T-helper 17 cell (primary cell): ENCODE measurements at places on chromosomes 7 and 10.

- DNase-seq: no peak
Observed at GRCh38 chr7:132446666-132447278, 129.5 kb downstream of the PLXNA4 start.

- no peak for DNase-seq
Observed at GRCh38 chr10:51964630-51965029, 265.2 kb upstream of the CSTF2T start.

DNA sequence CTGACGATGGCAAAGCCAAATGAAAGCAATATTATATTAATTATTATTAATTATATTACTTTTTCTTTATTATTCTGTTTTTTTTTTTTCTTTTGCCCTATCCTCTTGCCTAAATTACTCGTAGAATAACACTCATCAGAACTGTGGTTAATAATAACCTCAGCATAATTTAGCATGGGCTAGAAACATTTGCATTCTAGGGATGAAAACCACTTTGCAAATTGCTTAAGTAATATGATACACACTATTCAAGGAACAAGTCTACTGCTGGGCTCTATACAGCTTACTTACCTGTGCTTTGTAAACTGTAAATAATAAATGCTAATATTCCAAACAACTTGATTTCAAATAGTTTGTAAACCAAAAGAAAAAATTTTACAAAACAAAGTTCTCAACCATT lies 375.8 kb downstream of the HGF start:
- no peak for DNase-seq

DNA sequence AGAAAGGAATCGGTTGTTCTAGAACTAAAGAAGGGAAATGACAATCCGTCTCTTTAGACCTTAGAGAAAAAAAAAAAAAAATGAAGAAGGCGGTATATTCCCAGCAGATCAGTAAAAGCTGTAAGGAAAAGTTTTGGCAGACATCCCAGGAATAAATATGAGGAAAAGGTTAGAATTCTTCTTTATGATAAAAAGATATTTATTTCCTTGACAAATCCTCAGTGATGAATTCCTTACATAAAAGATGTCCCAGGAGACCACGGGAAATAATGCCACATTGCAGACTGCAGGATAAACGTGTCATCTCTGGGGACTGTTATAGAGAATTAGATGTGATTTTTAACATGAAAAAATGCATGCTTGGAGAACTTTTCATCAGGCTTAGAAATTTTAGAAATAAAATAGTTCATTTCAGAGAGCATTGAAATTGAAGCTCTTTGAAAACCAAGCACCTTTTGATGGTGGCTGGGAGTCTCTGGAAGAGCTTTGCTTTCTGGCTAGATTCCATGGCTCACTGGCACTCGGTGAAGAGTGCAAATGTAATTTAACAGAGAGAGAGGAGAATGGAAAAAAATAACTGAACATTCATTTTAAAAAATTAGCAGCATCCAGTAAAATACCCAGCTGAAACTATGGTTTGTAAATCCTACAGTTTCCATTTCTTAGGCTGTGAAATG lies 98.2 kb downstream of the PRPF18 start:
- DNase-seq: no peak

DNA sequence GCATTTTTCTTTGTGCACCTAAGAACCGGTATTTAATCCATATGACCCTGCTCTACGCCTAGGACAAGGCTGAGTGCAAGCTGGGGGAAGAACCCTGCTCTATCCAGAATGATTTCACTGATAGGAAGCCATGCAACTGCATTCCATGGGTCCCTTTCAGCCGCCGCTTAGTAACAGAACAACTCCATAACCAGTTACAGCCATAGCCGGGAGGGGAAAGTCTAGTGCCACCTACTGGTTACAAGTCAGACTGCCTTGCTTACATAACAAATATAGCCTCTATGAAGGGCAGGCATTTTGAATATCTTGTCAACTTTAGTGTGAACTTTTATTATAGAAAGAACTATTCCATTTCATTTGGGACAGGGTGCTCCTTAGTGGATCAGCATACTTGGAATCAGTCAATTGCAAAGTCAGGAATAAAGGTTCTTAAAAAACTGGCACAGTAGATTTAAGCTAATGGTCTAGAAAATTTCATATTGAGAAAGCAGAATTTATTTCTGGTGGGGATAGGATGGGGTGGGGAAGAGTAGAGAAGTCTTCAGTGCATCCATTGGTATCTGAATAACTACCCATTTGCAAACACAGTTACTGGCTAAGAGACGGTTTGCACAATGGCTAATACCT lies 521.7 kb downstream of the ADRA2A start:
- no peak for DNase-seq

GRCh38 chr7:20839196-20839735 lies 52.6 kb upstream of the SP8 start:
- no peak for DNase-seq

GRCh38 chr10:126586128-126586527 lies 84.4 kb downstream of the C10orf90 start:
- DNase-seq: no peak

DNA sequence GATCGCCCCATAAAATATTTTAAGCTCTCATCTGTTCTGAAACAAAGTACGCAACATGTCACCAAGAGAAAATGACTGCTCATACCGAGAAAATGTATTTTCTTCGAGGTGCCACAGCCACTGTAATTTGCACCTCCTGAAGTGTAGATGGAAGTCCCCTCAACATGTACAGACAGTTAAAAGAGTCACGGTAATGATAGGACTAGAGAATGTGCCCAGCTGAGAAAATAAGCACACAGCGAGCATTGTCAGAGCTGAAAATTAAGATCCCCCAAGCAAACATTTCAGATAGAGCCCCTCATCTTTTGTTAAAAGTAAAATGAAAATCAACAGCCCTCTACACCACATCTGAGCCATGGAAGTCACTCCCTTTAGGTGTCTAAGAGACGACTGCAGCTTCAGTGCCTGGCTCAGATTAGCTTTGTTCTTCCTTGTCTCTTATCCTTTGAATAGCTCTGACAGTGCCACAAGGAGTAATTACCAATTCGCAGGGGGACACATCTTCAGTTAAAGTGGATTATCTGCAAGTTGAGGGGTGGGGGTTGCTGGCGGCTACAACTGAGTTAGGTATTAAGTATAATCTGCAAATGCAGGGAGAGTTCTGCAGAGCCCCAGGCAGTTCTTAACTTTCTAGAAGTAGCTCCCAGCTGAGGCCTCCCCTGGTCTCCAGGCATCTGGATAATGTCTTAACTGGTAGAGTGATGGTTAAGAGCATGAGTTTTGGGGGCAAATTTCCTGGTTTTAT lies 222.7 kb upstream of the C7orf33 start:
- no peak for DNase-seq

DNA sequence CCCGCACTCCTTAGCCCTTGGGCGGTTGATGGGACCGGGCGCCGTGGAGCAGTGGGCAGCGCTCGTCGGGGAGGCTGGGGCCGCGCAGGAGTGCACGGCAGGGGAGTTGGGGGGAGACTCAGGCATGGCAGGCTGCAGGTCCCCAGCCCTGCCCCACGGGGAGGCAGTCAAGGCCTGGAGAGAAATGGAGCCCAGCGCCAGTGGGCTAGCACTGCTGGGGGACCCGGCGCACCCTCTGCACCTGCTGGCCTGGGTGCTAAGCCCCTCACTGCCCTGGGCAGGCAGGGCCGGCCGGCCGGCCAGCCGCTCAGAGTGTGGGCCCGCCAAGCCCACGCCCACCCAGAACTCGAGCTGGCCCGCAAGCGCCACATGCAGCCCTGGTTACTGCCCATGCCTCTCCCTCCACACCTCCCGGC lies 147.2 kb upstream of the PITRM1 start:
- no peak for DNase-seq

GRCh38 chr10:93226619-93227018 lies 152.9 kb downstream of the CYP26A1 start:
- DNase-seq: no peak

GRCh38 chr10:110860576-110861241 lies 11.0 kb upstream of the PDCD4 start:
- DNase-seq: peak; percentile 28

DNA sequence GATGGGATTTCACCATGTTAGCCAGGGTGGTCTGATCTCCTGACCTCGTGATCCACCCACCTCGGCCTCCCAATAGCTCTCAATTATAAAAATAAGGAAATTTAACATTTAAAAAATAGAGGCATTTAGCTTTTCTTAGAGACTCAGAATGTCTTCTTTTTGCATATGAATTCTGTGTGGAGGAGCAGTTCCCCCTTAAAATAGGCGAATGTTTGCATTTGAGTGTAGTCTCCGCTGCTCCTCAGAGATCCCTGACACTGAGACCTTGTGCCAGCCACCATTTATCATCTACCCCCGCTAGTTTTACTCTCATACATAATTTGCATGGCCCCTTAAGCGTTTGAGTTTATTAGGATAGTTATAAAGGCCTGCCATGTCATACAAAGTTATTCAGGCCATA lies 461.9 kb downstream of the SORCS3 start:
- no peak for DNase-seq

DNA sequence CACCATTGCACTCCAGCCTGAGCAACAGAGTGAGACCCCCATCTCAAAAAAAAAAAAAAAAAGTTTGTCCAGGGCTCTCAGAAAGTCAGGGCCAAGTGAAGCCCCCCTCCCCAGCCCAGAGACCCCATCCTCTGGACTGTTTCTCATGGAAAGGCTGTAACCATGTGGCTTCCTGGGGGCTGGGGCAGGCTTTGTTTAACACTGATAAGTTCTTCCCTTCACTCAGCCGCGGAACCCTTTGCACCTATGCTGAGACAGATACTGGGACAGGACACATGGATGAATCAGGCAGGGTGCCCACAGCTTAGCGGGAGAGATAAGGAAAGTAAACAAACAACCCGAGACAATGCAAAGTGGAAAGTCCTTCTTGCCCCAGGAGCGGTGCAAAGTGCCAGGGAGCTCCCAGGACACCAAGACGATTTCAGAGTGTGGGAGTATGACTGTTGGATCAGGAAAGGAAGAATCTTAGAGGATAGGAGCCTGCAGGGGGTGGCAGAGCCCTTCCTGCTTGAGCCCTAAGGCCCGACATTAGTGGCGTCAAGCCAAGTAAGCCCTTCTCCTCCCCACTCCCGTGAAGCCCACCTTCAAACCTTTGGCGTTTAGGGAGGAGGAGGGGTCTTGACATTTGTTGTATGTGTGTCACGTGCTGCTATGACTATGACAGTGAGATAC lies 11.6 kb downstream of the MLXIPL start:
- no peak for DNase-seq

- no peak for DNase-seq
Observed at GRCh38 chr10:792792-793100, 103.3 kb upstream of the DIP2C start.

DNA sequence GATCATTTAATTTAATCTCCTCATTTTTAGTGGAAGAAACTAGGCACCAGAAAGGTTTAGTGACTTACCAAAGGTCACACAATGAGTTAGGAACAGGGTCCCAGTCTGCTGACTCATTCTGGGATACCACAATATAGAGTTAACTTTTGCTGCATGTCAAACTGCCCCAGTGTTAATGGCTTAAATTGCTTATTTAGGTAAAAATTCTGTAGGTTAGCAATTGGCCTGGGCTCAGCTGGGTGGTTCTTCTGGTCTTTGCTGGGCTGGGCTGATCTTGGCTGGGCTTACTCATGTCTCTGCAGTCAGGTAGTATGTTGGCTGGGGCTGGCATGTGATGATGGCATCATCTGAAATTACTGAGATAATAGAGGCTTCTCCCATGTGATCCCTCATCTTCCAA lies 111.6 kb downstream of the EMX2 start:
- DNase-seq: no peak

GRCh38 chr7:40223451-40224127 lies 88.8 kb downstream of the SUGCT start:
- DNase-seq: no peak

GRCh38 chr7:150401424-150401790 lies 22.3 kb downstream of the ZNF775 start:
- DNase-seq: no peak

DNA sequence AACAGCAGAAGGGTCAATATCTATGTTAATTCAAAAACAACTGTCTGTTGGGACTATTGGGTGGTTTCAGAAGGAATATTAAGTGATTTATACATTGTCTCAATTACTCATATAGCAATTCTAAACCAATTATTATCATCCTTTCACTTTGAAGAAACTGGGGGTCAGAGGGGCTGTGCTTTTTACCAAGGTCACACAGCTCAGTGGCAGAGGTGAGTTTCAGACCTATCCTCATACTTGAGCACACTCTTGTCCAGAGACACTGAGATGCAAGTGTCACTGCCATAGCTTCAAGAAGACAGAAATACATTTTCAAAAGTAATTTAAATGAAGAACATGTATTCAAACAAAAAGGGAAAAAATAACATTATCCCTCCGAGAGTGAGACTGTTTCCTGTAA lies 195.3 kb downstream of the ARL4A start:
- no peak for DNase-seq

DNA sequence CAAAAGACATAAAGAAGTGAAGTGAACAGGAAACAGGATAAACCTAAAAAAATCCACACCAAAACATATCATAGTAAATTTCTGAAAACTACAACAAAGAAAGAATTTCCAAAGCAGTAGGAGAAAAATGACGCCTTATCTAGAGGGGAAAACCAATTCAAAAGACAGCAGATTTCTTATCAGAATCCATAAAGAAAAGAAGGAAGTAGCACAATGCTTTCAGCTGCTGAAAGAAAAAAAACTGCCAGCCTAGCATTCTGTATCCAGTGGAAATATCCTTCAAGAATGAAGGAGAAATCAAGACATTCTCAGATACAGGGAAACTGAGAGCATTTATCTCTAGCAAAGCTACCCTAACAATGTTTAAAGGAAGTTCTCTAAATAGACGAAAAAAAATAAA lies 37.8 kb downstream of the PDLIM1 start:
- DNase-seq: no peak

- no peak for DNase-seq
Observed at GRCh38 chr7:28346676-28347363, 65.5 kb upstream of the CREB5 start.

DNA sequence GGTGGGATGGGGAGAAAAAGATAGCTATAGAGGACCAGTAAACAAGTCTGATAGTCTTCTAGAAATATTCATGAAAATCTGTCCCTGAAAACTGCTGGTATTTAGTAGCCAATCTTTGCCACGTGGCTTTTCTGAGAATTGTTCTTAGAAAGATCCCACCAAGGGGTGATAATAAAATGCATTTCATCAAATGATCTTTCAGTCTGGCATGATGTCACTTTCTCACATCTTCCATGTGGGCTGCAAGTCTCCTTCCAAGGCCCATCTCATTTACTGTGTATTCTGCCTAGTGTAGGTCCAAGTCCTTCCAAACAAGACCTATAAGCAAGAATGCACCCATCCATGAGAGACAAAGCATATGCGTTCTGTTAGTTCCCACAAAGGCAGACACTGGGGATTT lies 226.0 kb downstream of the CHCHD3 start:
- DNase-seq: no peak
